ENCODE measurements at places on chromosomes 6 and 20. TPM values are rescaled to one million over a fixed set of nuclear protein-coding genes. Genes with fewer than 3 reads are reported as not detected.

Gene ZNF184
- total RNA-seq = 3.5 TPM

Gene DEK
- 72.9 TPM for total RNA-seq

Gene VARS1
- 24.8 TPM for total RNA-seq

Gene MAS1
- not detected for total RNA-seq

Gene DBNDD2
- total RNA-seq = 200 TPM

- no peak for DNase-seq
Observed at GRCh38 chr6:2990248-2990931, 9.3 kb upstream of the NQO2 start.

DNA sequence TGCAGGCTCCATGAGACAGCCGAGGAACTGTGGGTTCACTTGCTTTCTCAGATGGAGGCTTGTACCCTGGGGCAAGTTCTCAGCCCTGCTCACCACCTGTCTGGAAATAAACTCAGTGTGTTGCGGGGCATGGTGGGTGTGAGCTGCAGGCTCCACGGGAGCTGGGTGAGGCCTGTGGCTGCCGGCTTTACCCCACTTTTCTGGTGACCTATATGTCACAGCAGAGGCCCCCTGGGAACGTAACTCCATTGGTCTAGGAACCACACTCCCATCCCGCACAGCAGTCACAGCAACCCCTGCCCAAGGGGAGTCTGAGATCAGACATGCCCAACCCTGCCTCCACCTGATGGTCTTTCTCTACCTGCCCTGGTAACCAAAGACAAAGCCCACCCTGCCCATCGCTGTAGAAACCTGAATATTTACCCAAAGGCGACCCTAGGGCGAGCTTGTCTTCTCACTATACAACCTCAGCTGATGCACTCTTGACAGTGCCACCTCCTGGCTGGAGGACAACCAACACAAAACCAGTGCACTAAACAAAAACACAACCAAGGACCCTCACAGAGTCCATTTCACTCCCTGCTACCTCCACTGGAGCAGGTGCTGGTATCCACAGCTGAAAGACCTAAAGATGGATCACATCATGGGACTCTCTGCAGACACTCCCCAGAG is 174.3 kb downstream of the PDE10A start:
- DNase-seq = no peak

GRCh38 chr20:12153628-12154027 is 235.9 kb downstream of the BTBD3 start:
- DNase-seq = no peak

DNA sequence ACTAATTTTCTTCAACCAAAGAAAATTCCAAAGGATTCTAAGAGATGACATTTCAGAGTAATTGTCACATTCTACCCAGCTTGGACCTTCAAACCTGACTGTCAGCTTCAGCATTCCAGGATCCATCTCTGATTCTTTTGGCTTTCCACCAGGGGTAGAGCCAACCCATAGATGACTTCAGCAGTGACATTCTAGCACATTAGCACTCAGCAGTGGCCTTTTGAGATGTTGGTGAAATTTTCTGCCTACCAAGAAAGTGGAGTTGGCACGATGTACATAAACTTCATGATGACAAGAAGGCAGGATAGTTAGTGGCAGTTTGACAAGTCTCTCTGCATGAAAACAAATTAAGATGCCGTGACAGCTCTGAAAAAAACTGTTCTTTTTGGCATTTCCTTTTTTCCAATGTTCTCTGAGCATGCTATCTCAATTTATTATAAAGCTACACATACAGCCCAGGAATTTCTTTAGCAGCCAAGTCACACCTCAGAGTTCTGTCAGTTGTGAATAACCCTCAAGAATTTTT is 466.5 kb upstream of the RNF217 start:
- no peak for DNase-seq

- no peak for DNase-seq
Observed at GRCh38 chr6:140669321-140669720, 1294.9 kb upstream of the CITED2 start.

DNA sequence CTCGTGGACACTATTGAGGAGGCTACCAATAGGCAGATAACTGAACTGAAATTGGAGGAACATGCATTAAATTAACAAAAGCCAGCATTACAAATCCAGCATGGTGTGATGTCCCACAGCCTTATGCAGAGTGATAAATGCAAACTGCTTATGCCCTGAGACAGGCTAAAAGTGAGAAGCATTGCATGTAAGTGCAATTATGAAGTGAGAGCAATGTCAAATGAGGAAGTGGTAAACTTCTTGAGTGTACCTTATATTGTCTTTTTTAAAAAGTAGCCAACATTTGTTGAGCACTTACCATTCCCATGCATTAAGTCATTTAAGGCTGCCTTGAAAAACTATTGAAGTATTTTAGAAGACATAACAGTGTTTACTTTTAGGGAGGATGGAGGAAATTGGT is 212.2 kb downstream of the TBC1D7 start:
- DNase-seq = no peak

All from left cardiac atrium (tissue), 4 donors.